GDM1 (cell line): ENCODE measurements at places on chromosomes 11 and 22.
A peak's percentile ranks its signal among the peaks of the same experiment; 100 is the strongest.

DNA sequence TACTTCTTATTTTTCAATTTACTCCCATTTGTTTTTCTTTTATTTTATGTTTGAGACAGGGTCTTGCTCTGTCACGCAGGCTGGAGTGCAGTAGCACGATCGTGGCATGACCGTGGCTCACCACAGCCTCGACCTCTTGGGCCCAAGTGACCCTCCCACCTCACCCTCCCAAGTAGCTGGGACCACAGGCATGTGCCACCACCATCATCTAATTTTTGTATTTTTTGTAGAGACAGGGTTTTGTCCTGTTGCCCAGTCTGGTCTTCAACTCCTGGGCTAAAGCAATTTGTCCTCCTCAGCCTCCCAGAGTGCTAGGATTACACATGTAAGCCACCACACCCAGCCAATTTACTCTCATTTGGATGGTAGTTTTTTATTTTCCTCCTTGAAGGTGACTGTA is 679.3 kb upstream of the CCDC179 start:
- no peak for DNase-seq

- DNase-seq: no peak
Measured at GRCh38 chr11:69773626-69774353, 1.4 kb downstream of the FGF4 start.

DNA sequence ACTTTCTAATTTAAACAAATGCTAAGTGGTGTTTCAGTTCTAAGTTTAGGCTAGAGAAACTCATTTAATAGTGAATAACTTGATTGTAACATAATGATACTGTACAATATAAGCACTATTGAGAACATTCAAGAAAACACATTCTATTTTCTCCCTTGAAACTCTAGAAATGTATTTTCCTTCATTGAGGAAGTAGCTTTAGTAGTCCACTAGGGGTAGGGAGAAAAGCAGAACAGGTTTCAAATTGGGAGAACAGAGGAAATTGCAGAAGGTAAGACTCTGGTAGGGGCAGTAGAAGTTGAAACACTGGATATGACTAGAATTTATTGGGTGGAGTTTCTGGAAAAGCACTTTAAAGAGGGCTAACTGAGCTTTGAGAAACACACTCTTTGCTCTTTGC is 31.6 kb upstream of the MPPED2 start:
- no peak for DNase-seq

DNA sequence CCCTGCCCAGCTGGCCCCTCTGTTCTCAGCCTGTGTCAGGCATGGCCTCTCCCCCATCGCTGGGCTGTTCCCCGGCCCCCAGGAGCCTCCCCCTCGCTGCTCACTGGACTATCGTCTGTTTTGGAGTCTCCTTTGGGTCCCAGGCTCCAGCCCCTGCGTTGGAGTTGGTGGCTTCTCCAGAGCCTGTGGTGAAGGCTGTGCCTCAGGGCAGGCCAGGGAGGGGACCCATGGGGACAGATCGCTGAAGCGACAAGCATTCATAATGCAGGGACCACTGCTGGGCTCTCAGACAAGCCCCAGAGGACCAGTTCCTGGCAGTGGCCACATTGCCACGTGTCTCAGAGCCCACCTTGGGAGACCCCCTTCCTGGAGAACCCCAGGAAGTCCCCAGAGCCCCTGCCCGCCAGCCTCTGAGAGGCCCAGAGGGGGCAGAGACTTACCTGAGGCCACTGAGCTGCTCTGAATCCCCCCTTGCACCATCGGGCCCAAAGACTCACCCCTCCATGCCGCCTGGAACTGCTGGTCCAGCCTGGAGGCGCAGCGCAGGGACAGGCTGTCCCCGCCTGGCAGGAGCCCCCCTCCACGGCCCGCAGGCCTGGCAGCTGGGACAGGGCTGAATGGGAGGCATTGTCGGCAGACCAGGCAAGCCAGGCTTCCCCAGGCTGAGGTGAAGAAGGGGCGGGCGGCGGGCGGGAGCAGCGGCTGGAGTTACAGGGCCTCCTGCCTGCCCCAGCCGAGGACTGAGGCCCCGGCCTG is at the start of gene CHADL:
Gene CHADL (minus strand): TSS at position 555 of the 756 bp plus-strand sequence. CDS start 50 bp downstream, at position 505.
- no peak for DNase-seq

DNA sequence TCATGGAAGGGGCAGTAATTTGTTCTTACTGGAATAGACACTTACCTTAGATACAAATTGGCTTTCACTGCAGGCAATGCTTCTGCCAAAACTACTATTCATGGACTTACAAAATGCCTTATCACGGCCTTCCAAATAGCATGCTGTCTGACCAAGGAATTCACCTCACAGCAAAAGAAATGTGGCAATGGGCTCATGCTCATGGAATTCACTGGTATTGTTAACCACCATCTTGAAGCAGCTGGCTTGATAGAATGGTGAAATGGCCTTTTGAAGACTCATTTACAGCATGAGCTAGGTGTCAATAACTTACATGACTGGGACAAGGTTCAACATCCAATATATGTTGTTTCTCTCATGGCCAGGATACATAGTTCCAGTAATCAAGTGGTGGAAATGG is 21.9 kb downstream of the OR5B21 start:
- DNase-seq: no peak

- no peak for DNase-seq
Measured at GRCh38 chr22:20799449-20799848, 25.5 kb downstream of the SERPIND1 start.

GRCh38 chr11:87397011-87397865 is 359.5 kb downstream of the TMEM135 start:
- peak; percentile 27 for DNase-seq

- no peak for DNase-seq
Measured at GRCh38 chr22:46049726-46050450, 72.9 kb upstream of the WNT7B start.

DNA sequence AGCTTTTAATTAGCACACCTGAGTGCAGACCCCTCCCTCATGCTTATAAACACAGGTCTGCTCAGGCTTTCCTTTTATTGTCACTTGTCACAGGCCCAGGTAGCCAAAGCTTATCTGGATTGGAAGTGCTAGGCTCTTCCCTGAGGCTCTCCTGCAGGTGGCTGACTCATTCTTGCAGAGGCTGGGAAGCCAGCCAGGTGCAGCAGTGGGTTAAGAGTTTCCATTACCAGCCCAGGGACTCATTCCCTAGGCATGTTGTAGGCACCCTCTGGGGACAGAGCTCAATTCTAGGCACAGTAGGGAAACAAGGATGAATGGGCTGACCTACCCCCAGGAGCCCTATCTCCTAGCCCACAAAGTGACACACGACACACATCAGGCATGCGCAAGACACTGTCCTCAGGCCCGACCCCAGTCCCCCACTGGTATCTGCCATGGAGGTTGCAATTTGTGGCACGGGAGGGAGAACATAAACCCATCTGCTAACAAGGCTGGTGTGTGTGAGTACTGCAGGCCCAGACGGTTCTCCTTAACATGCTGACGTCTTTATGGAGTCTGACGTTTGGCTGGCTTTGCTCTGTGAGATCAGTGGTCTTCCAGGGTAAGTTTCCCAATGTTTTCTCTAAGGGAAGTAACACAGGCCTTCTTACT is 94.2 kb downstream of the ABTB2 start:
- no peak for DNase-seq

- DNase-seq: no peak
Measured at GRCh38 chr11:78074756-78075155, 4.9 kb downstream of the NDUFC2 start.

DNA sequence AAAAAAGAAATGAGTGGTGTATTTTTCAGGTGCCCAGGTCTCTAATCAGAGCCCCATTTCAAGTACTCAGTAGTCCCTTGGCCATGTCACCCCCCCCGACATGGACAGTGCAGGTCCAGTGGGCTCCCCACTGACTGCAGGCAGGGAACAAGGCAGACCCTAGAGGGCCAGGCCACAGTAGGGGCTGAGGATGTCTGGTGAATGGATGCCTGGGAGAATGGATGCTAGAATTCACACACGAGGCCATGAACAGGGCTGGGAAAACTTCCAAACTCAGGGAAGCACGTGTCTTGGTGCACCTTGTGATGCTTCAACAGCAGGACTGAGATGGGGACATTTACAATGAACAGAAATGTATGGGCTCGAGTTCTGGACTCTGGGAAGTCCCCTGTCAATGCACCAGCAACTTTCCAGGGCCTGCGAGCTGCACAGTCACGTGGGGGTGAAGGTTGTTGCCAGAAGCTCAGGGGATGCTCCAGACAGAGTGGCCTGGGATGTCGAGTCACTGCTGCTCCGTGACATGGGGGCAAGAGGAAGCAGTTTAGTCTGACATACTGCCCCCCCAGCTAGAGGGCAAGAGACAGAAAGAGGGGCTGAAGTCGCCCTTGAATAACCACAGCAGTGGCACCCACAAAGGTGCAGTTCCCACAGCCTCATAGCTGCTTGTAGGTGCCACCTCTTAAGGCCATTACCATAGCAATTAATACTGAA is 3.1 kb downstream of the APOBEC3G start:
- DNase-seq: no peak

- DNase-seq: no peak
Measured at GRCh38 chr11:83723999-83724398, 437.8 kb upstream of the CCDC90B start.

DNA sequence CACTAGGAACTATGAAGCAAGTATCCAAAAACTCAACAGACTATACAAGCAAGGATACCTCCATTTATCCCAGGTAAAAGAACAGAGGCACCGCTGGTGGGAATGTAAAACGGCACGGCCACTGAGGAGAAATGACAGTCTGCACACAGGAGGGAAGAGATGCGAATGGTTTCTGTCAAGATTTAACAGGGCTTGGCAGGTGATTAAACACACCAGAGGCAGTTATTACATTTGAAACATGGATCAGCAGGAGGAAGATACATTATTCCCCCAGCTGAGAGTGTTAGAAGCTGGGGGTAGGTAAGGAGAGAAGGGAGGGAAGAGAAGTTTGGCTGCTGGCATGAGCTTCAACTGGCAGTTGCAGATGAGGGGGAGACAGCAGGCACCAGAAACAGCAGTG is 30.2 kb downstream of the ATP6V1E1 start:
- no peak for DNase-seq

DNA sequence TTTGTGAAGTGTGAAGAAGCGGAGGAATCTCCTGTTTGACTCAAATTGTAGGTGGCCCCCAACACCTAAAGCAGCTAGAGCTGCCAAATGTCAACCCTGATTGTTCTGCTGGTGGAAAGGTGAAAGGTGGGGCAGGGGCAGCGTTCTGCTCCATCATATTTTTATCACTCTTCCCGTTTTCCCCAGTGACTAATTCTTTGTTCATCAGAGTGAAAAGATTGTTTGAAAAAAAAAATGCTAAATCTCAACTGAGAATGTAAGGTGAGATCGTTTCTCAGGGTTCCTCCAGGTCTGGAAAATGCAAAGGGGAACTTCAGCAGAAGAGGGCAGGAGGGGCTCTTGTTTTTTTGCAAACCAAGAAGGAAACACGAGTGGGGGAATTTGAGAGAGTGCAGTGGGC is 137.7 kb downstream of the MN1 start:
- DNase-seq: peak; percentile 20

DNA sequence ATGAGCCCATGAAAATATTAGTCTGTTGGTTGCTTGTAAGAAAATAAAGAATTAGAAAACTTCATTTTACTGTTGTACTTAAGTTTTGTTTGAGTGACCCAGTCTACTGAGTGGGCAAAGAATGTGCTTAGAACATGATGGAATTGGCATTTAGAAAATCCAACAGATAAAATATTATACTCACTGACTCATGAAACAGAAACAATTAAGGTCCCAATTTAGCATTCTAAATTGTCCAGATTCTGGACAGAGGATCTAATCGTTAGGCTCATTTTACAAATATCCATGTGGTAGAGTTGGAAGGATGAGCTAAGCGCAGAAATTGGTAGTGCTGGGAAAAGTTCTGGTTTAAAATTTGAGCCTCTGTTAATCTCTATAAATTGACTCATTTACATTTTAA is 45.4 kb downstream of the METTL15 start:
- DNase-seq: no peak

DNA sequence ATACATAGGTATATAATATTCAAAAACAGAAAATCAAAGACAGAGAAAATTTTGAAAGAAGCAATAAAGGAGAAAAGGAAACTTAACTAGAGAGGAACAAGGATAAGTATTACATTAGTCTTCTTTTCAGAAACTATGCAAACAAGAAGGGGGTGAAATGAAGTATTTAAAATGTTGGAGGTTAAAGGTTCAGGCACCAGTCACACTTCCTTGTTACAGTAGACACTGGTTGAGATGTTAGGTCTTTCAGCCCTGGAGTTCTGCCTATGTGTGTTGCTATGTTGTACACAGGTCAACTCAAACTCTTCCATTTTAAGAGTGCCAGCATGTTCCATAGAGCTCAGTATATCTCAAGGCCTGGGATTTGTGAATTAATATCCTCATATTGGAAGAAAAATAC is 6.0 kb upstream of the MS4A4A start:
- no peak for DNase-seq

DNA sequence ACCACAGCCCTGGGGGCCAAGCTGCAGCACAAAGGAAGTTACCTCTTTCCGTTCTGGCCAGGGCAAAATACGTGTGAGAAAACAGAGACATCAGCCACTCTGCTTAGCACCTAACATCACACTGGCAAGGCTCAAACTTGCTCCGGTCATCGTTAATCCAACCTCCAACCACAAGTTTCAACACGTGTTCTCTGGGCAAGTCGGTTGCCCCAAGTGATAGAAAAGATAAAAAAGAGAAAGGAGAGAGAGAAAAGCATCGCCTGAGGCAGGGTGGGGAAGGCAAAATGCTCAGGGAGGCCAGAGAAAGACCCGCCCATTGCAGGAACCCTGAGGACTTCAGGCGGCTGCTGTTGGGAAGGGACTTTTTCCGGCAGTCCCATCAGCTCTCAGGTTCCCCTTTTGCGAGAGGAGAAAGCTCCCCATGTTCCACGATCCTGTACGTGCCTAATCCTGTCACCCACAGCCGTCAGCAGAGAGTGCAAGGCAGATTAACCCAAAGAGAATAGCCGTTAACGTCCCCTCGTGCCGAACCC is 18.5 kb upstream of the B4GALNT4 start:
- no peak for DNase-seq

DNA sequence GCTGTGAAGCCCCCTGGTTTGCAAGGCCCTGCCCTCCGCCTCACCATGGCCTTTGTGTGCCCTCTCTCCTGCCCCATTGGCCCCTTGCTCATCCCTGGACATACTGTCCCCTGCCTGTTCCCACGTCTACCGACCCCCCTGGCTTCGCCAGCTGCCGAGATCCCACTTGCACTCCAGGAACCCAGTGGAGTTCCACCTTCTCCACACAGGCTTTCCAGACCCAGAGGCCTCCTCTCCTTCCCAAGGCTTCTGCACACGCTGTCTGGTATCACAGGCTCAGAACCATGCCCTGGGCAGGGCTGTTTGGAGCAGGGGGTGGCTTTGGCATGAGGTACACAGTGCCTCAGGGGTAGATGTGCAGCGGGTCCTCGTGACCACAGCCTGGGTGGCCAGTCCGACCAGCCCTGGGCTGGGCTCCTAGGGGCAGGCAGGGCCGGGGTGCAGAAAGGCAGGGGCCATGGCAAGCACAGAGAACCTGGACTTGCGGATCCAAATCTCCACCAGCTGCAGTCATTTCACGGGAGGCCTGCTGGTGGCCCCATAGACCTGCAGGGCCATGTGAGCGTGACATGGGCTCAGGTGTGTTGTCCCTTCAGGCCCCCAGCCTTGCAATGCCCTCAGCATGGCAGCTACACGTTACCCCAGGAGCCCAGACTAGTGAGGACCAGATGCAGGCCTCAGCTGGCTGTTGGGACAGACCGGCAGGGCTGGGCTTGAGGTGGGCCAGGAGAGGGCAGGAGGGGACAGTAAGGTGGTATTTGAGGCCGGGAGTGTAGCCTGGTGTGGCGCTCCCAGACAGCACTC is 9.5 kb downstream of the GRK2 start:
- no peak for DNase-seq

- DNase-seq: peak; percentile 57
Measured at GRCh38 chr11:95154514-95154913, 64.9 kb downstream of the ENDOD1 start.
